Cardiac septum (tissue), 1 donor: ENCODE measurements at places on chromosomes 5 and 9. TPM values are rescaled to one million over a fixed set of nuclear protein-coding genes. Genes with fewer than 3 reads are reported as not detected.

Gene SARDH
- total RNA-seq: 1.3 TPM

Gene PRDM9
- not detected for total RNA-seq

Gene C5orf52
- not detected for total RNA-seq

Gene ESM1
- total RNA-seq: 0.81 TPM

Gene SHC3
- 0.16 TPM for total RNA-seq

Gene OLFM1
- 8.6 TPM for total RNA-seq

Gene LOX
- total RNA-seq: 6.8 TPM

Gene GFM2
- 45.2 TPM for total RNA-seq

Gene TMEM232
- 1.7 TPM for total RNA-seq

Gene SCAI
- 4.8 TPM for total RNA-seq

Gene AIF1L
- total RNA-seq: 11.0 TPM

Gene GLDC
- total RNA-seq: 0.11 TPM

Gene PCDHB16
- total RNA-seq: 2.2 TPM

Gene F2R
- 33.5 TPM for total RNA-seq

- DNase-seq: no peak
These were observed 16.9 kb downstream of the DNAJC18 start for GRCh38 chr5:139422307-139422893.

DNA sequence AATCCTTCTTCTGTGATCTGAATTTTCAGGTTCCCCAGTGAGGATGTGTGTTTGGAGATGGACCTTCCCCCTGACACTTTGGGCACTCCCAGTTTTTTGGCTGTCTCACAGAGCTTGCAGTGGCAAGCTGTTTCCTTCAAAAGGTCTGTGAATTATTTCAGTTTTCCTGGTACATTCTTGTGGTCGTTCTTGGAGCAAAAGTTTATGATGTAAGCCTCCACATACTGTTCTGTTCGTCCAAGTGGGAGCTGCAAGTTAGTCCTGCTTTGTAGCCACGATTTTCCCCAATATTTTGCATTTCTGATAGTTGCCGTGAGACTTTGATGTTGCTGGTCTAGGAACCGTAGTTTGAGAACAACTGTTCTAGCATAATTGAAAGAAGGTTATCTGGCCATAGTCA is 88.3 kb downstream of the MTAP start:
- no peak for DNase-seq

- no peak for DNase-seq
These were observed 25.7 kb upstream of the PPP3R2 start for GRCh38 chr9:101620452-101620851.

GRCh38 chr9:129414377-129414992 is 206.4 kb downstream of the C9orf50 start:
- DNase-seq: no peak

DNA sequence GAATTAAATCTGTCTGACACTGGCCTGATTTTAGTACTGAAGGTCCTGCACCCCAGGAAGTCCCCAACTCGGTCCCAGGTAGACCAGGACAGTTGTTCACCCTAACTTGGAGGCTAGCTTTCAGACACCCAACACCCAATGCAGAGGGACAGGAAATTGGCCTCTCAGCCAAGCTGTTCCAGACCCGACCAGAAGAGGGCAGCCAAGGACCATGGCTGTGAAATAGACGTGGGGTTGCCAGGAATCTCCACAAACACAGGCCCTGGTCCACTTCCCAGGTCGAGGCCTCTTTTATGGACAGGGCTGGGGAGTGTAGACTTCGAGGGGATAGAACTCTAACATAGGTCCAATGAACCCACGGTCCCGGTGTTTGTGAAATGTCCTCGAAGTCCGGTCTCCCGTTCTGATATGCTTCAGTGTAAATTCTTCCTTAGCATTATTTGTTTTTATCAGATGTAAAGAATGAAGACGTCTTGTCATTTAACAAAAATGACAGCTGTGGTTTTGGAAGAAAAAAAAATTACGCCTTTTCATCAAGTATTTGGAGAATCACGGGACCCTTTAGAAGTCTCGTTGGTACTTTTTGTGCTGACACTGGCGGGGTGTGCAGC is 260.3 kb upstream of the ADAMTS16 start:
- DNase-seq: no peak

DNA sequence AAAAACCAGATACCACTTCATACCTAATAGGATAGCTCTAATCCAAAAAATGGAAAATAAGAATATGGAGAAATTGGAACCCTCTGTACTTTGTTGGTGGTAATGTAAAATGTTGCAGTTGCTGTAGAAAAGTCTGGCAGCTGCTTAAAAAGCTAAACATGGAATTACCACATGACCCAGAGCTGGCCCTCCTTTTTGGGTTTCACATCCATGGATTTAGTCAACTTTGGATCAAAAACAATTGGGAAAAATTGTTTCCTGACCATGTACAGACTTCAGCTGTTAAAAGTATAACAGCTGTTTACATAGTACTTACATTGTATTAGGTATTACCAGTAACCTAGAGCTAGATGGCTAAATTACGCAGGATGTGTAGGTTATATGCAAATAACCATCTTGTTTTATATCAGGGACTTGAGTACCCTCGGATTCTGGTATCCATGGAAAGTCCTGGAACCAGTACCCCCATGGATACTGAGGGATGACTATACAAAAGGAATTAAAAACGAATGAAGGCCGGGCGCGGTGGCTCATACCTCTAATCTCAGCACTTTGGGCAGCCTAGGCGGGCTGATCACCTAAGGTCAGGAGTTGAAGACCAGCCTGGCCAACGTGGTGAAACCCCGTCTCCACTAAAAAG is 15.8 kb downstream of the DNAJA1 start:
- no peak for DNase-seq

DNA sequence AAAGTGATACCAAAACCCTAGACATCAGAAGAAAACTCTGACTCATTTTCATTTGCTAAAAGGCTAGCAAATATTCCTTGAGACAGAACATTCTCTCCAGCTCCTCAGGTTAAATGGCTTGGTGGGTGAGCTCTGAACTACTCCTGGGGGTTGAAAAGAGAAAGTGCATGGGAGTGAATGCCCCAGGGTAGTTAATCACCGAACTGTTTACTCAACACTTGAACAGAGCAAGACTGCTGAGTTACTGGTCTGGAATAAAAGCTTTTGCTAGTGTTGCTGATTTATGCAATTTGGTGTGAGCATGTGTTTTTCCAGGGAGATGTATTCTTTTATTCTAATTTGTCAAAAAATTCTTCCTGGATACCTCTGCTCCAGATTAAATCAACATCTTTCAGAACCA is 88.3 kb upstream of the PRDM9 start:
- no peak for DNase-seq

DNA sequence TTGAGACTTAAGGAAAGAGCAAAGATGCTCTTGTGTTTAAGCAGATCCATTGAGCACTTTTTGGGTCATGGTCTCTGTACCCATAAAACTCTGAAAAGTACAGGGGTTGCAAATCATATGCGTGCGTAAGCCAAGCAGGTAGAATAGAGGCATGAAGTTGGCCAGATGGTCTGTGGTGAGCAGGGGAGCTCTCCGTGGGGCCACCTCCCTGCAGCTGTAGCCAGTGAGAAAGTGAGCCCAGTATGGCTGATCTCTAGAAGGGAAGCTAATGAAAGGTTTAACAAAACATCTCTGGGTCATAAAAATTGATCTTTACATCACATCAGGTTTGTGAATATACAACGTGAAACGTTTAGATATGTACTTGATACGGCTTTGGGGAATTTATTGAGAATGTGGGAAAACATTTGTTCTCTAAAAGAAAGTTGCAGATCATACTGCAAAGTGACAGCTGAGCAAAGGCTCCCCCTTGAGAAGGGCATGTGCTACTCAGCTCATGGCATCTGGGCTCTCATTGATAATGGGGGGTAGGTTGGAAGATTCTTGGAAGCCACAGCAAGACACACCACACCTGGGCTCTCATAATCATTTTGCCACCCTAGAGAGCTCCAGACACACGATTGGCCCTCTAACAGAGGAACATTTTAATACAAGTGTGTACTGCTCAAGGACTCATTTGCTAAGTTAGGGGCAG is 30.6 kb downstream of the SH3GL2 start:
- no peak for DNase-seq

- no peak for DNase-seq
These were observed 27.5 kb downstream of the ADGRD2 start for GRCh38 chr9:124477648-124478285.

- DNase-seq: no peak
These were observed 21.6 kb downstream of the NCS1 start for GRCh38 chr9:130193531-130194377.

- DNase-seq: no peak
These were observed 45.2 kb upstream of the SMARCA2 start for GRCh38 chr9:1969898-1970297.

DNA sequence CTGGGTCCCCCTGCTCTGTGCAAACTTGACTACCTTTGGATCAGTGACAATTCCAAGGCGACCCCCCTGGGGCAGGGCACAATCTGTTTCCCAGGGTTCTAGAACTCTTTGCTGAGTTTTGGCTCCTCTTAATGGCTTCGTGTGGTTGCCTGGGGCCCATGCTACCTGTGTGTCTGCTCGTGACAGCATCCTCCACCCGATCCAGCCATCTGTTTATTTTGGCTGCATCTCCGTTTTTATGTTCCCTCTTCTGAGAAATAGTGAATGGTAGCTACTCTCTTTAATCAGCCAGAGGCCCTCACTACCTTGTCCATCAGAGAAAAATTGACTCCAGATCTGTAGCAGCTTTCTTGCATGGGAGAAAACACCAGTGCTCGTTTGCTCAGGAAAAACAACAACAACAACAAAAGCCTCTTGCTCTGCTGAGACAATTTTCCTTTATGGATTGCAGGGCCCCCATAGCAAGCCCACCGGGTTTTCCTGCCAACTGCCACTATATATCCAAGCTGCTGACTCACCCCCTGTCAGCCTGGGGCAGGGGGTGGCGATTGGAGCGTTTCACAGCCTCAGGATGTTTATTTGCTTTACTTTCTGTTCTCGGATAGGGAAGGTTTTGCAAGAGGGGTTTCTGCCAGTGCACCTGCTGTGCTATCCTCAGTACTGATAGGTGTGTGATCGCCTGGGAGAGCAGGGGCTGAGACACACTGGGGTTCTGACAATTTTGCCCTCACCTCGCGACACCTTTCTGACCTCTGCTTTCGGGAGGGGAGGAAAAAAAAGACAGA is 607.8 kb downstream of the BNC2 start:
- no peak for DNase-seq

- DNase-seq: no peak
These were observed 4.7 kb upstream of the OR1Q1 start for GRCh38 chr9:122609804-122610203.

DNA sequence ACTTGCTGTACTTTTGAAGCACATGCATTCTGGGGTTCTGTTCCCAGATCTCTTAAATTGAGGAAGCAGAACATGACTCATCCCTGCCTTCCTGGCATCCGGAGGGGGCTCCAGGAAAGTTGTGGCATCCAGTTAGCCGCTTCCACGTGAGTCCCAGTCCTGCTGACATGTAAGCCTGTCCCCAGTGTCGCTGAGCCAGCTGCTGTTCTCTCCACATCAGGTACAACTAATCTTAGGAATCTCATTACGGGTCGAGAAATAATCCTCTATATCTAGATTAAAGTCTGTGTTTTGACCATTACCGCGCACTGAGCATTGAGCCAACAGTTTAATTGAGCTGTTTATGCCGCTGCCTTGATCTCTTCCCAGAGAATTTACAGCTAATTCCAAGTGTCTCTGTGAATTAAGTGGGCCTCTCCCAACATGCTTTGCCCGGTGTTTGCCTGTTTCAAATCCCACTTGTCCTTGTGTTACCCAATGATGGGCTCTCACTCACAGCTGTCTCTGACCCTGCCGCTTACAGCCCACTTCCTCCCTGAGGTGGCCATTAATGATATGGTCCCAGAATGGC is 10.5 kb upstream of the SHB start:
- DNase-seq: no peak

- DNase-seq: no peak
These were observed 138.4 kb upstream of the ALDH1B1 start for GRCh38 chr9:38254151-38254550.

- no peak for DNase-seq
These were observed 547.8 kb downstream of the CCDC171 start for GRCh38 chr9:16100537-16101091.

GRCh38 chr5:170854566-170854965 is 7.3 kb upstream of the RANBP17 start:
- DNase-seq: no peak

GRCh38 chr9:126411225-126411947 is 84.8 kb downstream of the MVB12B start:
- DNase-seq: no peak

GRCh38 chr9:133683586-133684120 is 47.5 kb downstream of the DBH start:
- DNase-seq: no peak

- DNase-seq: no peak
These were observed 166.6 kb downstream of the SMARCA2 start for GRCh38 chr9:2181792-2182191.

DNA sequence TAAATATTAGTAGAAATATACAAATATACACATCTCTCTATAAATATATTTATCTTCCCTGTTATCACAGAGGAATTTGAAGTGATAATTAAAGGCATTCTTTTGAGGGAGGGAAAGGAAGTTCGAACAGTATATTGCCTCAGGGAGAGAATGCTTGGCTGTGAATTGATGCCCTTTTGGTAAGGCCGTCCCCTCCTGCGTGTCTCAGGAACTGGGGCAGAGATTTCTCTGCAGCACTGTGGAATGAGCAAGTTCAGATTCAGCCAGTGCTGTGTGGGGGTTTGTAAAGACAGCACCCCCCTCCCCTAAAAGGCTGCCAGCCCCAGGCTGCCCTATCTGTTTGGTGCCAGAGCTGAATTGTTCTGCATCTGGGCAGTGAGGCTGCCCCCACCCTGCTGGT is 42.0 kb downstream of the UBE2QL1 start:
- DNase-seq: no peak

- DNase-seq: no peak
These were observed 111.1 kb upstream of the FBXL7 start for GRCh38 chr5:15388866-15389265.

DNA sequence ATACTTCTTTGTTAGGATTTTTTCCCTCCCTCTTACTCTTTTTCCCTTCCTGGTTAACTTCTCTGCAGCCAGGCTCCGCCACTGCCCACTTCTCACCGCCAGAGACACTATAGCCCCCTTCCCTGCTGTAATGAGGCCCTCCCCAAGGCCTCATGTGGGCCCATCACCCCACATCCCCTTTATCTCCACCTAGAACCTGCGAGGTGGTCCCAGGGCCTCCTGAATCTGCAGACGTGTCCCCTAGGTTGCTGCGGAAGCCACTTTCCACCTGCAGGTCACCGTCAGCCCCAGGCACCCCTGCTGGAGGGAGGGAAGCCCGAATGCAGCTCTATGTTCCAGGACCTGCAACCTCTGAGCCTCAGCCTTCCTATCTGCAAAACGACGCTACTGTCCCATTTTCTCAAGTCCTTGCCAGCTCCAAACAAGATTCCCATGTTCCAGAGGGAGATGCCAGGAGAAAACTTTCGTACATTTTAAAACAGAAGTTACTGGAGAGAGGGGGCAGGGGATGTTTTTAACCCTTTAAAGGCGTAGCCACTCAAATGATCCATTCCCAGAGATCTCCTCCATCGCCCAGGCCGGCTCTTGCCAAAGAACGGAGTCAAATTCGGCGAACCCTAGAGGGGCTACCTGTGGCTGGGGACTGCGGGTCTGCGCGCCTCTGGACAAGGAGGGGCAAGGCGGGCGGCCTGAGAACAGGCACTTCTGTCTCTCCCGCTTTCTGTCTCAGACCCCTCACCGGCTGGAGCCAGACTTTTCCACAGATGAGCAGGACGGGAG is 929 bp downstream of the SH3PXD2B start:
- DNase-seq: peak; percentile 74

- no peak for DNase-seq
These were observed 48.5 kb downstream of the PRRC2B start for GRCh38 chr9:131442351-131442750.
